ENCODE measurements at places on chromosomes 12 and 14.

GRCh38 chr12:20620261-20620660 lies 74.9 kb upstream of the SLCO1C1 start:
- DNase-seq, result no peak

DNA sequence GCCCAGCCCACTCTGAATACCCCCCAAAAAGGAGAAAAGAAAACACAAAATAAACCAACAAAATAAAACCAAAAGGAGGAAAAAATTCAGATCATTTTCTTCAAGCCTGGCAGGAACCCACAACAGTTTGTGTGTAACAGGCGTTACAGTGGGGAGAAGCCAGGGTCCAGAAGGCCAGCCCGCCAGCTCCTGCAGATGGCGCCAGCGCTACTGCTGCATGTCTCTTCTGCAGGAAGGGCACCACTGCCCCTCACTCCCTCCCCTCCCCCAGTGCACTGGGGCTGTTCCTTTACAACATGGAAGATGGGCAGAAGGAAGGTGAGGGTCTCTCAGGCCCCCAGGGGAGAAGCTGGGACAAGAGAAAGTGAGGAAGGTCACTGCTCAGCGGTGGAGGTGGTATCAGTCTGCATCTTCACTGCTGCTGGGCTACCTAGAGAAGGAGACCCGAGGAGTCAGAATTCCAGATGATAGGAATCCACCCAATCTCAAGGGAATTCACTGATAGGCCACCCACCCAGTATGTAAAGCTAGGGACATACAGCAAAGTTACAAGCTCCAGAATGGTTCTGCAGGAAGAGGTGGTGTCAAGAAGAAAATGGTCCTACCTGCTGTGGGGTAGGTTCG lies 2.3 kb upstream of the NOP2 start:
- DNase-seq, result peak; percentile 33

DNA sequence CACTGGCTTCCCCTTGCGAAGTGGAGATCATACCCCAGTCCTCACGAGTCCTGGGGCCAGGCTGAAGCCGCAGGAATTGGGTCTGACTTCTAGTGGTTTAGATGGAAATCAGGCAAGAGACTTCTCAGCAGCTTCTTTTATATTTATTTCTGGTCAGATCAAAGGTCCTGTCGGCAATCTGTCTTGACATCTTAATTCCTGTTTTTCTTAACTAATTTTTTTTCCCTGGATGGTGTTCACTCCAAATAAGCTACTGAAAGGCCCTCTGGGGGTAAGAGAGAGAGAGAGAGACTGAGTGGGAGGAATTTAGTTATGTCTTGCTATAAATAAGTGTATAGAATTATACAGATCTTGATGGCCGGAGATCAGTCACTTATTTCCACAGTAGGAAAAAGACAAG lies 698.7 kb upstream of the TBX3 start:
- no peak for DNase-seq

- DNase-seq, result no peak
Measured at GRCh38 chr12:113082486-113083148, 26.1 kb downstream of the DTX1 start.

DNA sequence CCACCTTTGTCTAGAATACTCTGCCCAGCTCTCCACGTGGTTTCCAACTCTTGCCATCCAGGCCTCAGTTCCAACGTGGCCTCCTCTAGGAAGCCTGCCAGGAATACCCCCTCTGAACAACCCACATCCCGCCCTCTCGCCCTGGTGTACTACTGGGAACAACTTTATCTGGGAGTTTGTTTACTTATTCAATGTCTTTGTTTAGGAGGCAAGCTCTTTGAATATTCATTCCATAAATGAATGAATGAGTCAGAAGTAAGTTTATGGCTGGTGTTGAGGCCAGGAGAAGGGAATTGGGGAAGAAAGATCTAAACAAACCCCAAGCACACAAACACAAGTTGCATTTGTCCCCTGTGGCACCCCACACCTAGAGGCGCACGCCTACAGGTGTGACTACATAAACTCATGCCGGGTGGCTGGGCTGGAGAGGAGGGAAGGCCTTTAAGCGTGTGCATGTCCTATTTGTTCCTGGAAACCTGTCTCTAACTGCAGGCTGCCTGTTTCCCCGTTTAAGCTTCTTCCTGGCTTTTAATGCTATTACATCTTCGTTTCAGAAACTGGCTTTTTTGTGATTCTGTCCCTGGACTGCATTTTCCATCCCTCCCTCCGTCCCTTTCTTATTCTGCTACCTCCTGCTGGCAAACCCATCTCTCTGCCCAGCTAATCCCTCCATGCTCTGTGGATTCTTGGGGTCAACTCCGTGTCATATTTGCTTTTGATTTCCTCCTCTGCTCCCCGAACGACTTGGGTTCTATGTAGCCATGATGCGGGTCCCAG lies 57.9 kb downstream of the FZD10 start:
- DNase-seq, result no peak

DNA sequence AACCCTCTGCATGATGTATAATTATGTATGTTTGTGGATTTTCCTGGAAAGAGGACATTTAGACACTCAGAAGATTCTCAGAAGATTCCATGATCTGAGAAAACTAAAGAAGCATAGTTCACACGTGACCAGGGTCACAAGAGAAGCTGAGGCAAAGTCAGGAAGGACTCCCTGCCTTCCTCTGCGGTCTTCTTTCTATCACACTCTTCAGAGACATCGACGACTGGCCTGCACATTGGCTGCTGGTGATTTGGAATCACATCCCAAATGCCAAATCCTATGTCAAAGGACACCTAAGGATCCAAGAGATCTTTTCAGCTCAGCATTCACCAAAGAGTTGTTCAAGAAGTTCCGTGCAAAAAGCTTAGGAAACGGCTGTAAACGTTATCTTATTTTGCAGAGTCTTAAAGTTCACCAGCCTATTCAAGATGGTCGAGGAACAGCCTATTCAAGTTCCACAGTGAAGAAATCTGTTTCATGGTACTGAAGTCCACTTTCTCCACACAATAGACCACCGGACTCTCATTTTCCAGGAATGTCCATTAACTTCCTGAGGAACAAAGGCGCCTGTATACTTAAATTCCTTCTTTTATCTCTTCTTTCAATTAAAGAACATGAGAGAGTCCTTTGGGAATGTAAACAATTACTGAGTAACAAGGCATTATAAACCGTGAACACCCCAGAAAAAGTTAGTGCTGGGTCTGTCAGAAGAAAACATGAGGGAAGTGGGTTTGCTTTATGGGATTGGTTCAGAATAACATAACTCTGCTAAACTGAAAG lies 42.1 kb downstream of the IGF1 start:
- no peak for DNase-seq

DNA sequence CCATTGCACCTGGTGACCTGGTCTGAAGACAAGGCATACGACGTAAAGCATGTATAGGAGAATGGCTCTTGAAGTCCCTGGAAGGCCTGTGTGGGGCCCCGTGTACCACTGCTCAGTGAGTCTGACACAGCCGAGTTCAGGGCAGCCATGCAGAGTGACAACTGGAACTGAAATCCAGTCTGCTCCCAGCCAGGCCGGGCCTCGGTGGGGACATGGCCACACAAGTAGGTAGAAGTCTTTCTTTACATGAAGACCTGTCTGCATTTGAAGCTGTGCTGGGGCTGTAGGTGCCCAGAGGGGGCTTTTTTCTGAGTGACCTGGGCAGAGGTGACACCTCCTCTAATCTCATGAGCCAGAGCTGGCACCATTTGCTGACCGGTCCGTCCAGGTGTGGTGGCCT lies 35.7 kb downstream of the ADGRD1 start:
- DNase-seq, result no peak

Measured in SHP77 (cell line).